ENCODE measurements at places on chromosomes 16 and 17. TPM values are rescaled to one million over a fixed set of nuclear protein-coding genes. Genes with fewer than 3 reads are reported as not detected.
A peak's percentile ranks its signal among the peaks of the same experiment; 100 is the strongest.

- no peak for DNase-seq
- no peak overlapping the region for H3K4me3 ChIP-seq
- no peak overlapping the region for H3K27ac ChIP-seq
- H3K4me1 ChIP-seq, result peaks cover 6% of the 10 kb centered on the region
- H3K36me3 ChIP-seq, result no peaks in the 10 kb centered on the region
- no peaks in the 10 kb centered on the region for H3K27me3 ChIP-seq
These were observed 23.9 kb downstream of the PHB1 start for GRCh38 chr17:49390548-49391324.

DNA sequence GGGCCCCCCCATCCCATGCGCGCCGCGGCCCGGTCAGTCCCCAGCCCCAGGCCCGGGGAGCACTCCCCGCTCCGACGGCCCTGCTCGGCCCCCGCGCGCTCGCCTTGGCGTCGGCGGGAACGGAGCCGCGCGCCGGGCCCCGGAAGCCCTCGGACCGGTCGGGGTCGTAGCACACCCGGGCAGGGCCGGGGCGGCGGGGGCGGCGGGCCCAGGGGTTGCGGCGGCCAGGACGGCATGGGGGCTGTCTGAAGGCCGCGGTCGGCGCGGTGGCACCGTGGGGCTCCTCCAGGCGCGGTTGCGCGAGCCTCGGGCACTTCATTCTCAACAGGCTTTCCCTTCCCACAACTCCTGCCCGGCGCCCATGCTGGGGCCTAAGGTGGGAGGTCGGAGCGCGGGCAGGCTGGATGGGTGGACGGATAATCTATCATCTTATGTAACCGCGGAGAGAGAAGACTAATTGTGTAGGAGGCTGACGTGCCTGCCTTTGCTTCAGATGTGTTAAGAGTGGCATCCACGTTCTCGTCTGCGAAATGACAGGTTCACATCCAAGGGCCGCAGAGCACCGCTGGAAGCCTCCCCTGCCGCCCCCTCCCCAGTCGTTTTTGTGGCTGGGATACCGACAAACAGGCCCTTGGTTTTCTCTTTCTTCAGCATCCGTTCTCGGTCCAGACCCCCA, 708 bp downstream of the BAIAP2 start:
- peak overlapping the region; percentile 41 for H3K27ac ChIP-seq
- H3K36me3 ChIP-seq, result no peaks in the 10 kb centered on the region

DNA sequence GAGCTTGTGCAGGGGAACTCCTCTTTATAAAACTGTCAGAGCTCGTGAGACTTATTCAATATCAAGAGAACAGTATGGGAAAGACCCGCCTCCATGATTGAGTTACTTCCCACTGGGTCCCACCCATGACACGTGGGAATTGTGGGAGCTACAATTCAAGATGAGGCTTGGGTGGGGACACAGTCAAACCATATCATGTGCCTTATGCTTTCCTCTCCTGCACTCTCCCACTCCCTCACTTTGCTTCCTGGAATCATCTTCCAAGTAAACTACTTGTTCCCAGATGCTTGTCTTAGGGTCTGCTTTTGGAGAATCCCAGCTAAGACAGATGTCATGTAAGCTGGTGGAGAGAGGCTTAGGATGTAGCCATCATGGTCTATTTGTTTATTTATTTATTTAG, 271.2 kb downstream of the HAPSTR1 start:
- no peaks in the 10 kb centered on the region for H3K27me3 ChIP-seq
- no peak overlapping the region for H3K4me3 ChIP-seq
- no peak overlapping the region for H3K27ac ChIP-seq
- no peak for DNase-seq
- H3K4me1 ChIP-seq, result no peaks in the 10 kb centered on the region
- H3K36me3 ChIP-seq, result no peaks in the 10 kb centered on the region

The GP1BA gene
- total RNA-seq, result not detected

GRCh38 chr16:67668495-67669157, 2.0 kb downstream of the C16orf86 start:
- no peak for DNase-seq
- H3K36me3 ChIP-seq, result no peaks in the 10 kb centered on the region
- no peak overlapping the region for H3K4me3 ChIP-seq
- peaks cover 23% of the 10 kb centered on the region for H3K4me1 ChIP-seq
- H3K27ac ChIP-seq, result no peak overlapping the region
